Activated CD8-positive, alpha-beta memory T cell treated with anti-CD3 and anti-CD28 coated beads for 4 hours (primary cell): ENCODE measurements at places on chromosomes 6 and 20.

- no peak for DNase-seq
These were observed 37.6 kb downstream of the NKAIN2 start for GRCh38 chr6:123841067-123841896.

GRCh38 chr20:22226849-22227700, 357.3 kb downstream of the FOXA2 start:
- DNase-seq = no peak

- no peak for DNase-seq
These were observed 37.3 kb downstream of the SH3BGRL2 start for GRCh38 chr6:79668381-79668780.

DNA sequence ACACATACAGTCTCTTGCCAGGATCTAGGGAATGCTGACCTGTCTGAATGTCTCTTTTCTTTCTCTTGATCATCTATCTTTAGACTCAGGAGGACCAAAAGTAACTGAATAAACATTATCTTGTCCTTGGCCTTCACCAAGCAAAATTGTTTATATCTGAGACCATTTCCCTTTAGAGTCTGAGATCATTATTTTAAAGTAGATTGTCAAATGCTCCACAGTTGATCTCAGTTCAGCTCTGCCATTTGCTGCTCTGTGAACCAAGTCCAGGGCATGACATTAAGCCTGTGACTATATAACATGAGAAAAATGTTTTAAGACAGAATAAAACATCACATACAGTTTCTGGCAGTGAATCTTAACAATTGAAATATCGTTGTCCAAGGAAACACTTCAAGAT, 148.3 kb upstream of the NRSN1 start:
- no peak for DNase-seq
